CD4-positive, alpha-beta T cell treated with Interleukin-1 beta for 1 hour (primary cell): ENCODE measurements at places on chromosomes 1 and 21.
A peak's percentile ranks its signal among the peaks of the same experiment; 100 is the strongest.

DNA sequence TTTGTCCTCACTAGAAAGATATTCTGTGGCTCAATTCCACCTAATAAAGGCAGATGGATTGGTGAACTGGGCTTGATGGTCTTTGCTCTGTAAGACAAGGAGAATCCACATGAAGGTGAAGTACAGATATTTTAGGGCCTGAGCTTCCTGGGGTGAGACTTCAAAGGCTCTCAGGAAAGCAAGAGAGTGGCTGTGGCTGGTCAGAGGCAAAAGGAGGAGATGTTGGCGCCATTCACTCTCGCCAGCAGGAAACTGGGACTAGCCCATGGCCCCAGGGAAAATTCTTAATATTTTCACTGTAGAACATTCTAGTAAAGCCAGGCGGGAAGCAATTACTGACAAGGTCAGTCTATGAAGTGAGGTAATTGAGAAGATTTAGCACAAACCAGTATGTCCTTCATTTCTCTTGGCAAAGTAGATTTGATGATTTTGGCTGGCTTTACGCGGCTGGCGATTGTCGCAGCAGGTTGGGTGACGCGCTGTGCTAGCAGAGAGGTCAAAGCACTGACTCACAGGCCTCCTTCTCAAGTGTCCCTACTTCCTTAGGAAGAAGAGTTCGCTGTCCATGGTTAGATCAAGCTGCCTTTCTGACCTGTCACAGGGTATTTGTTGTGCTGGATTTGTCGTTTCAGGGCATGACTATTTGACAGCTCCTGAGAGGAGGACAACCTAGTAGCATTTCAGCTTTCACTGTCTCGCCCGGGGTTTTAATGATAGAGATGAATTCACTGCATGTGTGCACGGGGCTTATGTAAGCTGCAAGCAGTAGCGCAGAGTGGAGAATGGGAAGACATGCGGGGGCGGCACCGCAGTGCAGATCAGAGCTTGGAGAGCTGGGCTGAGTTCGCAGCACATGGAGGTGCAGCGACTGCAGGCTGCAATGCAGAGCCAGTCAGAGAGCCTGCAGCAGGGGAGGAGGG lies 32.7 kb downstream of the XCL1 start:
- DNase-seq, result no peak

DNA sequence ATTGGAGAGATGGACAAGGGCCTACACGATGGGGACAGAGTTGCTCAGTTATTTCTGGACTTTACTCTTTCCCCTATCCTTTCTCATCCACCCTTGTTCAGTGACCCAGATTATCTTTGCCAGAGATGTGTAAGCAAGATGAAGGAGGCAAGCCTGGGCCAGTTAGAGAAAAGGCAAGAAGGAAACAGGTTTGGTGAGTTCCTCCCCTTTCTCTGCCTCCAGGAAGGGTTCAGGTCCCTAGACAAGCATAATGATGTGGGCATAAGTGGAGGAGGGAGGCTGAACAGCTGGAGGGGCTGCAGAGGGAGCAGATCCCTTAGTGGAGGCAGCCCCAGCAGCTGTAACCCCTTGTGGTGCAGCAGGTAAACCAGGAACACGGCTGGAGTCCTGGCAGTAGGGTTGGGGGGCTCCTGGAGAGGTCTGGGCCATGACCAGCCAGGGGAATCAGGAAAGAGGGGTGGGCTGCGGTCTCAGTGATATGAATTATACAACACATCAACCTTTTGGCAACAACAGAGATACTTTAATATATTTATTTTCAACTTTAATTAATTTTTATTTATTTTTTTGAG lies 9.2 kb upstream of the CDC42 start:
- DNase-seq, result no peak

DNA sequence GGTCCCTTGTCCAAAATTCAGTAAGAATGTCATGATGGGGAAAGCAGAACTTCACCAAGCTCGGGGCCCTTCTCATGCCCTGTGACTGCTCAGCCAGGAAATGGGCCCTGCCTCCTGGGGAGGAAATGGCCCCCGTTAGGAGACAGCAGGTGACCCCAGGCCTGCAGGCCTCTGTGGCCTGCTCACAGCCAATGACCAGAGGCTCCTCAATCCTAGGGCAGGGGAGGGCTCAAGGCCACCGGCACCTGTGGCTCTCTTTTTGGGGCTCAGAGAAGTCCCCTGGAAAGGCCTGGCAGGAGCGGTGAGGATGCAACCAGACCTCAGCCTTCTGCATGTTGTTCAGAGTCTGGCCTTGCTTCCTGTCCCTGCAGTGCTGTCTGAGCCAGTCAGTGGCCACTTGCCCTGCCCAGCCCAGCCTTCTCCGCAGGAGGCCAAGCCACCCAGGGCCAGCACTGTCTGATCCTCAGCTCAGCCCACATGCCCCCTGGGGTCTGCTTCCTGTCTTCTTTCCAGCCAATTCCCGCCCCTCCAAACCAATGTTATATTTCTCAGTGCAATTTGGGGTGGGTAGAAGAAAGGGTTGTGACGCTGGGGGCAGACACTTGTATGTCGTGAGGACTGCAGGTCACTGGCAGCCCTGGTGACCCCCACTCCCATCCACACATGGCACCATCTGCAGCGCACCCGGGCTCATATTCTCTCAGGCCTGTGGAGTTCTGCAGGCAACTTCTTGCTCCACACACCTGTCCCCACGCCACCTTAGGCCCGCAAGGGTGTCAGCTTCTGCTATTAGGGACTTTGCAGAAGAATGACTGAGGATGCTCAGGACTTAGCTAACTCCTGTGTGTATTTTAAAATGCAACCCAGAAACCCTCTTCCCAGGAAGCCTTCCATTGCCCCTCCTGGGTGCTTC lies 83.6 kb downstream of the ITPKB start:
- DNase-seq, result peak; percentile 40

- no peak for DNase-seq
These were observed 3.0 kb downstream of the MYOG start for GRCh38 chr1:203082571-203083462.

DNA sequence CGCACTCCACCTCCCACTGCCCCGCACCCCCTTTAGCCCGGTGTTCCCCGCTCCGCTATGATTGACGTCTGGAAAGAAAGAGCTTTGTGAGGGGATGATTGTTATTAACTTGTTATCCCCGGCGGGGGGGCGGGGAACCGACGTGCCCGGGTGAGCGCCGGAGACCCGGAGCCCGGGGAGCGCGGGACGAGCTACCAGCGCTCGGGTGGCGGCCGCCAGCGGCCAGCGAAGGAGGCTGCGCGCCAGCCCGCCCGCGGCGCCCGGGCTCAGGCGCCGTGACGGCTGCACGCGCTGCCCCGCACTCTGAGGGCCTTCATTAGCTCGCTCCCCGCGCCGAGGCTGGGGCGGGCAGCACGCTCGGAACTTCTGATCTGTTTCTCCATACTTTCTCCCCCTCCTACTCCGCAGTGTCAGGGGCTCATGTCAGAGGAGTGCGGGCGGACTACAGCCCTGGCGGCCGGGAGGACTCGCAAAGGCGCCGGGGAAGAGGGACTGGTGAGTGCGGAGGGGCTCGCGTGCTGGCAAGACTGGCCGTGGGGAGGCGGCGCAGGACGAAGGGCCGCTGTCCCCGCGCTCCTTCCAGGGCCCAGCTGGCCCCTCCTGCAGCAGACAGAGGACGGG lies 2.1 kb downstream of the LHX8 start:
- no peak for DNase-seq

DNA sequence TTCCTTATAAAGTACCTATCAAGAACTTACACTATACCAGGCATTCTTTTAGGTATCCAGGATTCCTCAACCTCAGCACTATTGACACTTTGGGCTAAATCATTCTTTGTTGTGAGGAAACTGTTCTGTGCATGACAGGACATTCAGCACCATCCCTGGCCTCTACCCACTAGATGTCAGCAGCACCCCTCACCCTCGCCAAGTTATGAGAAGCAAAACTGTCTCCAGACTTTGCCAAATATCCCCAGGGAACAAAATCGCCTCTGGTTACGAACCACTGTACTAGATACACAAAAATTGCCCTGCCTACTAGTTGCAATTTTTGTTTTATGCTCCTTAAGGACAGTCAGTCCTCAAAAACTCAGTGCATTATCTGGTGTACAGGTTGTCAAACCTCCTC lies 35.7 kb downstream of the PALMD start:
- no peak for DNase-seq

DNA sequence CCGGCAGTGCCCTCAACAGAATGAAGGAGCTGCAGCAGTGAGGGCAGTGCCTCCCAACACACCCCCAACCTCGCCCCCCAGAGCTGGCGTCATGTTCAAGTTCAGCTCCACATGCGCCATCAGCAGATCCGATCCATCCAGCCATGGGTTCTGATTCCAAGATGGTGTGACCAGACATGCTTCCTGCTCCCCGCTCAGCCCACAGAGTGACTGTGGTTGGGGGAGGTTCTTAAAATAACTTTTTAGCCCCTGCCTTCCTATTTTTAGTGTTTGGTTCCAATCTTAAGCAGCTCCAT lies 30.1 kb upstream of the GPR137B start:
- DNase-seq, result no peak

- no peak for DNase-seq
These were observed 11.9 kb downstream of the TRAF3IP3 start for GRCh38 chr1:209767706-209768105.

DNA sequence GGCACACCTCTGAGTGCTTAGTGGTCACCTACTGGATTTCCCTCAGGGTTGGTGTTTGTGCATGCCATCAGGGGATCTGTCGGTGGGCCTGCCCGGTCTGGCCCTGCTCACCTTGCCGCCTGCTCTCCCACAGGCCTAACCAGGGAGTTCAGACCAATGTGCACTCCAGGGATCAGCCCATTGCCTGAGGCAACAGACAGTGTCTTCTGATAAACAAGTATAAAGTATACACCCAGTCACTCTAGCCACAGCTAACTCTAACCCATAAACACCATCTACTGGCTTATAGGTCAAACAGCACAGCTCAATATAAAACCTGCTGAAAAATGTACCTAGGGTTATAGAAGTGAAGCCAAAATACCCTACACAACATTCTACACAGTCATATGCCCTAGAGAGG lies 1300.0 kb downstream of the PLA2G4A start:
- no peak for DNase-seq

GRCh38 chr21:44461464-44462001 lies 6.2 kb downstream of the LRRC3 start:
- no peak for DNase-seq

DNA sequence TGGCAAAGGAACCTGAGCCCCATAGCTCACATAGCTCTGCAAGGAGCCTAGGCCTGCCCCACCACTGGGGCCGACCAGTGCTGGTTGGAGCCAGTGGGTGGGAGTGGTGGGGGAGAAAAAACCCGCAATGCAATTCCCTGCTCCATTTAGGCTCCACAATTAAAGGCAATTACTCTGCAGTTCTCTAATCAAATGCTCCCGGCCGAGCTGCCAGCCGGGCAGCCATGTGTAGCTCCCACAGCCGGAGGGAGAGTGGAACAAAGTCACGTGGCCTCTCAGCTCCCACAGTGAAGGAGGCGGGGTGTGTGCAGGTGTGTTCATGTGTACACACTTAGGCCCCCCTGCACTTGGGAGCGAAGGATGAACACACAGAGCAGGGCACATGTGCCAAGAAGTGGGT lies 81.6 kb downstream of the KIRREL1 start:
- no peak for DNase-seq

DNA sequence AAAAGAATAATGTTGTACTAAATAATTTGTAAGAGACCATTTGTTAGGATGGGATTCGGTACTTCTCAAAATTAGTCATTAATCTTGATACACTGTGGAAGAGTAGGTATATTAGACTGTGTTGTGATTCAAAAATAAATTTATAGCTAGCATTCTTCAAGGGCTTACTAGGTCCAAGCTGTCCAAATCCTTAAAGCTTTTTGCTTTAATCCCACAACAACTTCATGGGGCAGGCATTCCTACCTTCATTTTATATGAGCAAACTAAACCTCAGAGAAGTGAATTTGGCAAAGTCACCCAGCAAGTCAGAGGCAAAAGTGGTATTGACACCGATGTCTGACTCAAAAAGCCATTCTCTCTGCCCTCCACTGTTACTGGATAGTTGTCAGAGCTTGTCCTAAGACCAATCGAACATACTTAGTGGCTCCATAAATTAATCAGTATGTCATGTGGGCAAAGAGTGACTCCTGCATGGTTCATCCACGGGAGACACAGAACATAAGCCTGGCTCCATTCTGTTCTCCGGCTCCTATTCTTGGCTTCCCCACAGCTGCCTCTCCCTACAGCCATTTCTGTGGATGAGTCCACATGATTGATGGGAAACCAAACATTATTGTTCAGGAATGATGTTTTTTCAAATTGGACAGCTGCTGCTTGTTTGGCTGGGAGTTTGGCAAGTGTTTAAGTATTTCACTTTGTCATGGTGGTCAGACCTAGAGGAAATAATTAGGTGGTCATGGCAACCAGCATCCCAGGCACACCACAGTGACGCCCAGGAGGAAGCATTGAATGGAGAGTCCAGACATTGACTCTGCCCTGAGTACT lies 133.4 kb upstream of the FGGY start:
- no peak for DNase-seq

GRCh38 chr1:983798-984475 lies 2.0 kb upstream of the PERM1 start:
- DNase-seq, result peak; percentile 54

- peak; percentile 23 for DNase-seq
These were observed 30.4 kb downstream of the TMEM63A start for GRCh38 chr1:225851805-225852204.

DNA sequence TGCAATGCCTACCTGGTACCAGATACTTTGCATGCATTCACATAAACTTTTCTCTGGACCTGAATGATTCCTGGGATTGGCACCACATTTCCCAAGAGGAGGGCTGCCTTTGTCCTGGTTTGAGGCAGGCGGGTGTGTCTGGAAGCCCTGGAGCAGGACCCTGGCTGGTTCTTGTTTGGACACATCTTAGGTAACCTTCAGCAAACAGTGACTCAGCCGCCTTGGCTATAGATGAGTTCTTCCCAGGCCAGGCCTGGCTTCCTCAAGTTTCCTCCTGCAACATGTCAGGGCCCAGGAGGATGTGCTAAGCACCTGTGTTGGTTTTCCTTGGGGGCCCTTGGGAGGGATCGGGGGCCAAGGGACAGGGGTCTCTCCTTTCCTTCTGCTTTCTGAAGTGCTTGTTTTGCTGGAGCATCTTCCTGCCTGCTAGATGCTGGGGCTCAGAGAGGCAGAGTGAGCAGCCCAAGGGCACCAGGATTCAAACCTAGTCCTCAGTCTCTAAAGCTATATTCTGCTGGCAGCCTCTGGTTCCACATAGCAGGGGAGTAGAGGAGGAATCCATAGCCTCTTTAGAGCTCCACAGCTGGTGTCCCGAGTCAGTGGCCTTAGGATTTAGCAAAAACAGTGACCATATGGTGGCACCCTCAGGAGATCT lies 38.2 kb downstream of the PAX7 start:
- no peak for DNase-seq

GRCh38 chr1:210377731-210378333 lies 49.1 kb downstream of the HHAT start:
- DNase-seq, result no peak

DNA sequence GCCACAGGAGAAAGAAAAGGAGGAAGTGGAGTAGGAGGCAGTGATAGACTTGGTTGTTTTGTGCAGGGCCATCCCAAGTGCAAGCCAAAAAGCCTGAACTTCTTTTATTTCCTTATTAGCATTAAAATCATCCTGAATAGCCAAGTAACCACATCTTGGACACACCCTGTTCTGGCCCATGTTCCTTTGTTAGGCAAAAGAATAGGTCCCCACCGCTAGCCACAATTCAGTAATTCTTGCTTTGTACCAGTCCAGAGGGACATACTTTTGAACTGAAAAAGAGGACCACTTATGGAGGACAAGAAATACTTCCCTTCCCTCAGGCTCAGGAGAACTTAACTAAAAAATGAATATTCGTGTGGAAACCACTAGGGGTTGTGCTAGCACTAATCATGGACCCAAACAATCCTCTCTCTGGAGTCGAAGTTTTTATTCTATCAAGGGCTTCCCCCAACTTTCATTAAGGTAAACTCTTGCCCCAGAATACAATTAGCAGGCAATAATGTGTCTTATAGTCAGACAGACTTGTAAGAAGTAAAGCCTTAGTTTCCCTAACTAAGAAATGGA lies 19.4 kb downstream of the TNFSF4 start:
- no peak for DNase-seq
